T-helper 9 cell (primary cell): ENCODE measurements at places on chromosomes 1 and 21.

DNA sequence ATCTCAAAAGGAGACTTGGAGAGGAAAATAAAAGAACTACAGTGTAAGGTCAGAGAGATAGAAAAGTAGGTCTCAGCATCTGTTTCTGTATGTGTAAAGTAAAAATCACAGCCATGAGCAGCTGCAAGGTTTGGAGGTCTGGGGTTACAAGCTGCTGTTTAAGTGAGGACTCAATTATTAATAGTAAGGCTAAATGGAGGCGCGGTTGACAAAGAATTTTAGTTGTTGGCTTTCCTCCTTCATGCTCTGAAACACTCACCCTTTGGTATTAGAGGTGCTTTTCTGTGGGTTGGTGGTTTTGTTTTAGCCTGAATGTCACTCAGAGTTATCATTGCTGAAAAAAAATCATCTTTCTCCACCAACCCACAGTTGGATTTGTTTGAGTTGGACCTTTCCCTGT lies 59.8 kb upstream of the HAO2 start:
- DNase-seq = no peak

DNA sequence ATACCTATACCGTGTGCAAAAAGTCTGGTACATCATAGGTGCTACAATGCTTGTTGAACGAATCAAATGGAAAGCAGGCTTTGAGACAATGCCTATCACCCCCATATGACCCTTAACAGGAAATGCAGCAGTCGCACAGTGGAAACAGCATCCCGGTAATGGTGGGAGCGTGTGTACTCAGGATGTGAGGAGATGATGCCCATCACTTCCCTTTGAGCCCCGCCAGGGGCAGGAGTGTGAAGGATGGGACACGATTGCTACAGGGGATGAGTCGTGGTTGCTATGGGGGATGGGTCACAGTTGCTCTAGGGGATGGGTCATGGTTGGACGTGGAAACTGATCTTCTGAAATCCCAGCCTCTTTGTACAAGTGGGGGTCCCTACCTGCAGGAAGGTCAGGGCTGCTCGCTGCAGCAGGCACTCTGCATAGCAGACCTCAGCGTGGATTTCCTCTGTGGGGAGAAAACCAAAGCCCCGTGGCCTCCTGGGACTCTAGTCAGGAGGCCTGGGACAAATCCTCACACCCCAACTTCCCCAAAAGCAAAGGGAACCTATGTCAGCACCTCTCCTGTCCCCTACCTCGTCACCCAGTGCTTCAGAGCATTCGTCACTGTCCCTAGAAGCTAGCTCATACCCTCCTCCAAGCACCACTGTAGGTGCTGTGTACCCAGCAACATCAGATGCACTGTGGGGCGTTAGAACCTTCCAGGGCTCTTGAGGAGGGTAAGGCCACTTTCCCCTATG lies 19.3 kb downstream of the TTC39A start:
- no peak for DNase-seq

DNA sequence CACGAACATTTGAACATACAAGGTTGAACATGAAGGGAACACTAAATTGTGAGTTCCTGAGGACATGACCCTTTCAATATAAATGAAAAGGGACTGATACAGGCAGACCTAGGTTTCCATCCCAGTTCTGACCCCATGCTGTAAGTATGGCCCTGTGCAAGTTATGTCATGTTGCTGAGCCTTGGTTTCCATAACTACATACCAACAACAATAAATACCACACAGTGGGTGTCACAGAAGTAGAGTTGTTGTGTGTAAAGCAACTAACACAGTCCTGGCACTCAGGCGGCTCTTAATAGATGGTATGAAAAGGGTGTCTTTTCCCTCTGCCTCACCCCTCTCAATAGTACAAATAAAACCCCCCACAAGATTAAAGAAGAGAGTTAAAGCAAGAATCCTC lies 140.8 kb downstream of the LMX1A start:
- no peak for DNase-seq

GRCh38 chr1:235270625-235271024 lies 57.4 kb downstream of the ARID4B start:
- no peak for DNase-seq

DNA sequence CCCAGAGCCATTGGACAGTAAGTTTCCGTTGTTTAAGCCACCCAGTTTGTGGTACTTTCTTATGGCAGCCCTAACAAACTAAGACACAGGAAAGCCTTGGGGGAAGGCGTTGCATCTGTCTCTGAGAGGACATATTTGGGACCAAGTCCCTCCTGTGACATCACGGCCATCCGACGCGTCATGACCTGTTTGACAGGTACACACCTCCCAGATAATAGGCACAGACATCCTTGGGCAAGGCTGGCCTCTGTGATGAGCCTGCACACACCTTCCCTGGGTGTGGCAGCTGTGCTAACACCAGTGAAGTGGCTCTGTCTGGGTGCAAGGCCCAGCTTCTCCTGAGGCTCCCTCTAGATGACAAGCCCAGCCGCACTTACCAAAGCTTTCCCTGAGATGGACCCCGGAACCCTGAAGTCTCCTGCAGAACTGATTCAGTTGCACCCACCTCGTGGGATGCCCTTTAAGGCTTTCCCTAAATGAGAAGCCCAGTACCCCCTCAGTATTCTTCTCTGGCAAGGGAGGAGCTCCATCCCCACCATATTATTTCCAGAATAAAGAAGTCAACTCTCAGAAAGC lies 136.5 kb downstream of the ZSCAN20 start:
- DNase-seq = no peak

DNA sequence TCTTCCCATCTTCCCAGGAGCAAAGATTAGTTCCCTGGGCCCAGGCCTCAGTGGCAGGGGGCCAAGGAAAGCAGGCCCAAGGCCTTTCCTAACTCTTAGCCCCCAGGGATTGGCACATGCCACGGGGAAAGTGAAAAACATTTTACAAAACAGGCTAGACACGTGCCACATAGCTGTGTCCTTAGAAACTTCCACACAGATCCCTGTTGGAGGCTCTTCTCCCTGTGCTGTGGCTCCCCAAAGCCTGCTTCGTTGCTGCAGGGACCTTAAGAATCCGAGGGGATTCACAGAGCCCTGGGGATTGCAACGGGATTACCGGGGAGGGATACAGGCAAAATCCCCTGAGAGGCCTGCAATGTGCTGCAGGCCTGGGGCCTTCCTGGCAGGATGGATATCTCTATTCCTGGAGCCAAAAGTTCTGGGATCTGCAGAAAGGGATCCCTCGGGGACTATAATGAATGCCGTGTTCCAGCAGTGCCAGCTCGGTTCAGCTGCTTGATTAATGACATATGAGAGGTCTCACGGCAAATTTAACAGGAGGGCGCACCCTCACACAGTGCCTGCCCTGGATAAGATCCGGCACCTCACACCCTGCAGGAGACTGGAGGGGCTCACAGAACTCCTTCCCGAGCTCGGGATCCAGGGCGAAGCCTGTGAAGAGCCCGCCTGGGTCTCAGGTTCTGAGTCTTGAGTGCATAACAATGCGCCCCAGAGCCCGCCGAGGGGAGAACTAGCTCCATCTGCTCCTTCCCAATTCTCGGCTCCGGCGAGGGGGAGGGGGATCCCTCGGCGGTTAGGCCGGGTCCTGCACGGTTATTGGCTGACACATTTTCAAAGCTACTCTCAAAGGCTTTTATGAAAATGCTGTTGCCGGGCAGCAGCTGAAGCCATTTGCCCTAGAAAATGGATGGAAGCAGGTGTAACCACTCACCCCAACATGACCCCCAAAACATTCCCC lies 15.3 kb upstream of the RGS8 start:
- no peak for DNase-seq

DNA sequence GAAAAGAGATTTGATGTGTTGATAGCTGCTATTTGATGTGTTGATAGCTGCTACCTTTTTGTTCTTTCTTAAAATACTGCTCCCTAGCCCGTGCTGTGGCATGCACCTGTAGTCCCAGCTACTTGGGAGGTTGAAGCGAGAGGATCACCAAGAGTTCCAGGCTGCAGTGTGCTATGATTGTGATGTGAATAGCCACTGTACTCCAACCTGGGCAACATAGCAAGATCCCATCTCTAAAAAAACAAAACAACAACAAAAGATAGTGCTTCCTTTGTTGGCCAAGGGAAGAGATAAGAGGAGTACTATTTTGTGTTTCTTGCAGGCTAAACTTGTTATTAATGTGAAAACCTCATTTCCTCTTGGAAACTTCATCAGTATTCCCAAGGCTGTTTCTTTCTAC lies 6.1 kb downstream of the GPSM2 start:
- DNase-seq = no peak

DNA sequence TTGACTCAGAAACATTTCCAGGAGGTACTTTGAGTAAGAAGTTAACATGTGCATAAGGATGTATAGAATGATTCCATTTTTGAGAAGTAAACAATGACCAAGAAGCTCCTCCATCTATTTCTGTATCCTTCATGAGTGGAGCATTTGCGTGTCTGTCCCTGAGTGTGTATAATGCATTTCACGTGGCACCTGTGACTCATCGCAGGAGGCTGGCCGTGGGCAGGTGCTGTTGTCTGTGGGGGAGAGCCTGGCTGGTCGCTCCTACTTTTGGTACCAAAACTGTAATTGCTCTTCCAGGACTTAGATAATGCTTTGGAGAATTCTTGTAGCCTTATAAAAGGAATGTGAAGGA lies 16.5 kb downstream of the SLC37A1 start:
- no peak for DNase-seq
